Activated T-cell treated with anti-CD3 and anti-CD28 coated beads for 24 hours (primary cell): ENCODE measurements at places on chromosomes 3 and 15.

GRCh38 chr3:86774082-86774691 lies 216.8 kb downstream of the VGLL3 start:
- DNase-seq, result no peak

- DNase-seq, result no peak
These were observed 225.2 kb downstream of the TCF12 start for GRCh38 chr15:57143511-57144078.

GRCh38 chr3:170809007-170809974 lies 60.7 kb downstream of the RPL22L1 start:
- no peak for DNase-seq

DNA sequence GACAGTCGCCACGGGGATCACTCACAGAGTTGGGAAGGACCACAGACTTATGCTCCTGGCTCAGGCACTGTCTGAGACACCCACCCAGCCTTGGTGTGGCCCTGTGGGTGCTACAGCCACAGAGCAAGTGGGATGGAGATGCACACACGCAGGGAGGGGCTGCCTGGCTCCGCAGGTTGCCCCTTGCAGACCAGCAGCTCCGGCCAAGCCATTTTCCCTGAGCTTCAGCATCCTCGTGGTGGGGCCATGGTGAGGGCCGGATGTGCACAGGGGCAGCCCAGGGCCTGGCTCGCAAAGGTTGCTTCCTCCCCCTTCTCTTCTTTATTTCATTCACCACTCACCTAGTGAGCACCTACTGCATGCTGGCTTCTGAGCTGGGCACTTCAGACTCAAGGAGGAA lies 55.4 kb upstream of the GRIP2 start:
- no peak for DNase-seq

GRCh38 chr3:65026151-65026550 lies 338.4 kb upstream of the ADAMTS9 start:
- no peak for DNase-seq

GRCh38 chr3:21297304-21297703 lies 453.7 kb downstream of the ZNF385D start:
- no peak for DNase-seq

DNA sequence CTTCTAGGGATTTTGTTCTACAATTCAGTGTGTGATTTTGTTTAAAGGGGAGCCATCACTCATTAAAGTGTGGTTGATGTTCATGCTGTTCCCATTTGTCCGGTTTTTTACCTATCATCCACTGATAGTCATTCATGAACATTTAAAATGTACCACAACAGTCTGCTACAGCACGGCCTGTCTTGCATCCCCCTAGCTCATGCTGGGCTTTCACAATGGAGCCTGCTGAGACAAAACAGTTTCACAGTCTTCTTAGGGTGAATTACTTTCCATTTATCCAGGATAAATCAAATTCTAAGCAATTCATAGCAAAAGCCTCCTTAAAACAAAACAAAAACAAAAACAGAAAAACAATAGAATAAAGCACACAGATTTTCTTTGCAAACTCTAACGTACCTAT lies 627.2 kb downstream of the CADM2 start:
- no peak for DNase-seq

DNA sequence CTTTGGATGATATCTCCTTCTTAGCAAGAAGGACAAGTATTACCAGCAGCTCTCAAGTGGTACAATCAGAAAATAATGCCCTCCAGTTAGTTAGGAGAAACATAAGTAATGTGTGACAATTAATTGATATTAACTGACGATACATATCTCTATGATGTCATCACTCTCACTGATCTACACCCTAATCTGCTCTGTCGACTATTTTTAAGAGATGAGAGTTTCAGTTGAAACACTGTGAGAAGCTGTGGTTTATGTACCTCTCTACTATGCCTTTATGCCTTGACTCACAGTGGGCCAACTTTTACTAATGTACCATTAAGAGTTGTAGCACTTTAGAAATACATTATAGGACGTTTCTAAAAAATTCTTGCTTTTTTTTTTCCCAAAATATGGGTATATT lies 8.6 kb downstream of the CEP152 start:
- no peak for DNase-seq

- no peak for DNase-seq
These were observed 236.4 kb upstream of the RARB start for GRCh38 chr3:25191673-25192072.

DNA sequence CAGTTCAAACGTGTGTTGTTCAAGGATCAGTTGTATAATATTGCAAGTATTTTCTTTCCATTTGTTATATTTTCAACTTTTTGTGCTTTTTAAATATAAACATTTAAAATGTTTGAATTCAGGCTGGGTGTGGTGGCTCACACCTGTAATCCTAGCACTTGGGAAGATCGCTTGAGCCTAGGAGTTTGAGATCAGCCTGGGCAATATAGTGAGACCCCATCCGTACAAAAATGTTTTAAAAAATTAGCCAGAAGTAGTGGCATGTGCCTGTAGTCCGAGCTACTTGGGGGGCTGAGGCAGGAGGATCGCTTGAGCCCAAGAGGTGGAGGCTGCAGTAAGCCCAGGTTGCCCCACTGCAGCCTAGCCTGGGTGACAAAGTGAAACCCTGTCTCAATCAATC lies 4.7 kb downstream of the ARL13B start:
- DNase-seq, result no peak

DNA sequence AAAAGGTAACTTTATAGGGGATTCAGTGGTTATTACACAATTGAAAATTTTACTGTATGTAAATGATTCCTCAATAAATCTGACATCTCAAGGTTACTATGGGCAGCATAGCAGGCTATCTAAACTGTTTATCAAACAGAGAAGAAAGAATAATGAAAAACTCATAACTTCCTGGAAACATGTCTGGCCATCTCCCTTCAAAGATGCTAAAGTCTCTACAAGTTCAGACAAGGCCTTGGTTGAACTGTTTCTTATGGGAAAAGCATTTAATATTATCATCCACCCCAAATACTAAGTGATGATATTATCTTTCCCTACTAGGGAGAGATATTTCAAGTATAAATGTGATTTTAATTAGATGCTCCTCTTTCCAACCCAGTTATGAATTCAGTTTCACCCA lies 114.9 kb downstream of the ARRDC4 start:
- no peak for DNase-seq

DNA sequence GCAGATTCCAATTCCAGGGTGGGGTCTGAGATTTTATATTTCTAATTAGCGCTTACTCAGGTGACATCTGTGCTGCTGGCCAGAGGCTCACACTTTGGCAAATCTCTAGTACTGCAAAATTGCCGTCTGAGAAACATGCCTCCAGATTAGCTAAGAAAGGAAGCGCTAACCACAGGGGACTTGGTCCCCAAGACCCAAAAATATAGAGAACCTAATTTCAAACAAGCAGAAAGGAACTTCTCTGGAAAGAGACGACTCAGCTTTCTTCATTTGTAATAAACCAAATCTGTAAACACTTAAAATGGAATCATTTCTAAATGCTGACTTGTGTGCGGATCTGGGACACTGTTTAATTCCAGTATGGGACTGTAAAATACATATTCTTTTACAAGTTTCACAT lies 55.7 kb downstream of the B3GNT5 start:
- DNase-seq, result no peak

- no peak for DNase-seq
These were observed 883.5 kb downstream of the SI start for GRCh38 chr3:164194842-164195241.

- DNase-seq, result no peak
These were observed 244.5 kb downstream of the CD47 start for GRCh38 chr3:107846279-107846852.

DNA sequence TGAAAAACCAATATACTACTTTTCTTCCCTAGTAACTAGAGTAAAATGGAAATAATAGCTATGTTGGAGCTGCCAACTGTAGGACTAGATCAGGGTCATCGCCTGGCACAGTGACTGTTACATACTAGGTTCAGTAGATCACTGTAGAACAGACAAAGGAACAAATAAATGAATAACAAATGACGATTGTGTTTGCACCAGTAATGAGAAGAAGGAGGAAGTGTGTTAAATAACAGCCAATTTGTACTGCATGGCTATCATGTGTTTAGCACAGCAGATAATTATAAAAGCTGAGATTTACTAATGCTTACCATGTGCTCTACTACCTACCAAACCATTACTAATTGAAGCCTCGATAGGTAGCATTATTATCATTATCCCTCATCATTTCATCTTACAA lies 85.3 kb upstream of the FXR1 start:
- DNase-seq, result no peak

GRCh38 chr3:71011565-71012287 lies 571.8 kb downstream of the FOXP1 start:
- no peak for DNase-seq

DNA sequence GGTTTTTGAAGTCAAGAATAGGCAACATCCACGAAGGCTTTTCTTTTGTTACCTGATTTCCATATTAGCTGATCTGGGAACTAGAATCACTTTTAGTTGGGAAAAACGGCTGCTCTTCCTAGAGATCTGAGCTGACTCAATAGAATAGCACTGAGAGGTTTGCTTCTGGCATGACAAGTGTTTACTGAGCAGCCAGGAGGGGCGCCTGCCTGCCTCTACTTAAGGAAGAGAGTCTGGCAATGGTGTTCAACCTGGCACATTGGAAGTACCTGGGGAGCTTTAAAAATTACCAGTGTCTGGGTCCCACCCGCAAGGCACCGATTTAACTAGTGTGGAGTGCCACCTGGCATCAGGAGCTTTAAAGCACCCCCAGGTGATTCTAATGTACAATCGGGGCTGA lies 34.4 kb downstream of the FAM43A start:
- no peak for DNase-seq

GRCh38 chr15:68429691-68430470 lies 2.1 kb downstream of the ITGA11 start:
- DNase-seq, result no peak

GRCh38 chr3:101512396-101512645 lies 691 bp downstream of the SENP7 start:
- DNase-seq, result no peak

GRCh38 chr3:183762304-183762703 lies 63.1 kb downstream of the MAP6D1 start:
- no peak for DNase-seq

DNA sequence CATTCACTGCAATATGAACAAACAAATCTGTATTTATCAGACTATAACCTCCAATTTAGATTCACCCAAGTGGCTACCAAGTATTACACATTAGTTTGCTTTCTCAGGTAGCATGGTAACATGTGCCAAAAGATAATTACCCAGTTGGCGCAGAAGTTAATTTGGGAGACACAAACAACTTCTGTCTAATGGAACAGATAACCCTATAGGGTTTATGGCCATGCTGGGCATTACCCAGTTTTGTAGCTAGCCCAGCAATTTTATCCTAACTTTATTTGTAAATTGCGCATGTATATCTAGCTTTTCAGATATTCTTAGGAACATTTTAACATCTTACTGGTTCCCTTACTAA lies 780 bp downstream of the RPL22L1 start:
- DNase-seq, result no peak

- no peak for DNase-seq
These were observed 206.5 kb downstream of the MFSD1 start for GRCh38 chr3:159008401-159008800.

- DNase-seq, result no peak
These were observed 293.8 kb downstream of the ROBO1 start for GRCh38 chr3:79473993-79474392.

DNA sequence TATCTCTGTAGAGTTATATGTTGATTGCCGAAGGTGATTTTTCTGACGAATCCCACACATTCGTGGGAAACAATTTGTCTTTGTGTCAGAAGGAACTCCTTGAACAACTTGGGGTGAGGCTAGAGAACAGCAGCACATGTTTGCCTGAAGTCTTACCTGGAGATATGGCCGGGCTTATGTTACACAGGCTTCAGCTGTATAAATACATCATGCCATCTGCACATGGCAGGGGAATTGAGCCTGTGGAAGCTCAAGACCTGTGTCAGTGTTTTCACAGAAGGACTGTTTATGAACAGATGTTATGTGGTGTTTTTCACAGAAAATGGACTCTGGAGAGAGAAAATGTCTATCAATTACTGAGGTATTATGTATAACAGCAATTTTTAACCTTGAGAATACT lies 203.6 kb upstream of the MDFIC2 start:
- DNase-seq, result no peak

DNA sequence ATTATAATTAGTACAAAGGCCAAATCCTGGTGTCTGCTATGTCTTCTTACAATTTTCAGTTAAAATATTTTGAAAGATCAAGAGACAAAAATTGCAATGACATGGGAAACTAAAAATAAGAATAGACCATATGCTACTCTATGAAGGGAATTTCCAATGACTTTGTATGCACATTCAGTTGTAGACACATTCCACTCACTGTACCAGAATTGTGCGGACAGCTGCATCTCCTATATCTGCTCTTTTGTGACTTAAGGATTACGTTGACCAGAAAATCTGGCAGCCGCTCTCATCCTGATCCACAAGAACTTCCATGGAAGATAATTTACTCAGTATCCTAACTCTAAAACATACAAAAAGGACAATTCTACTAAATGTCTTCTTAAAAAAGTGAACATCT lies 493.9 kb upstream of the KCNMB2 start:
- DNase-seq, result no peak

DNA sequence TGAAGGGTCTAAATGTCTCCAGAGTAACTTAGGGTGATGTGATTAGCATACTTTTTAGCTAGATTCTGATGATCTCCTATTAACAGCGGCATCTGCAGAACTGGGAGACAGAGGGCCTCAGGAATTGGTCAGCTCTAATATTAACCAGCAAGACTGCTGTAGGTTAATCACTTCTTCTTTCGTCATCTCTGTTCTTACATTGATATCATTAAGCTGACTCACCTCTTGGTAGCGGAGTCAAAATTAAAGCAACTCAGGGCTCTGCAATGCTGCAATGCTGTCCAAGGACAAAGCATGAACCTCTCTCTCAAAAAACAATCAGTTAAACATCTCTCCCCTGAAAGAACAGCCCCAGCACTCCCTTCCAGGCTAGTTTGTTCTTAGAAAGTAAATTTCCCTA lies 57.5 kb upstream of the TRA2B start:
- DNase-seq, result no peak

DNA sequence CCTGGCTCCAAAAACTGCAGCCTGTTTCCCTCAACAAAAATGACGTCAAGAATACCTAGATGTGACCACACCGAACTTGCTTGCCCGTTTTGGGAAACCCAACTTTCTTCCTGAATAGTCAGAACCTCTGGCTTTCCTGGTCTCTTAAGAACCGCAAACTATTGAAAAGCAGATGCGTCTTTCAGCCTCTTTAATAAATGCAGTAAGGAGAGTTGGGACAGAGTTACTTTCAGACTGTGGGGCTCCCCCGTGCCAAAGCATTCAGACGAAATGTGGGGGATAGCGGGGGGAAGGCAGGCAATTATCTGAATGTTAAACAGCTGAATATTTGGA lies 1.2 kb upstream of the PROK2 start:
- no peak for DNase-seq

- DNase-seq, result no peak
These were observed 29.4 kb downstream of the STARD5 start for GRCh38 chr15:81294516-81294880.
